Stimulated activated CD8-positive, alpha-beta memory T cell treated with anti-CD3 and anti-CD28 coated beads, Interleukin-7, amount 100 ng/mL, for 1 hour (primary cell): ENCODE measurements at places on chromosomes 2 and 18.

GRCh38 chr2:15738225-15738546, 146.5 kb downstream of the DDX1 start:
- no peak for DNase-seq

DNA sequence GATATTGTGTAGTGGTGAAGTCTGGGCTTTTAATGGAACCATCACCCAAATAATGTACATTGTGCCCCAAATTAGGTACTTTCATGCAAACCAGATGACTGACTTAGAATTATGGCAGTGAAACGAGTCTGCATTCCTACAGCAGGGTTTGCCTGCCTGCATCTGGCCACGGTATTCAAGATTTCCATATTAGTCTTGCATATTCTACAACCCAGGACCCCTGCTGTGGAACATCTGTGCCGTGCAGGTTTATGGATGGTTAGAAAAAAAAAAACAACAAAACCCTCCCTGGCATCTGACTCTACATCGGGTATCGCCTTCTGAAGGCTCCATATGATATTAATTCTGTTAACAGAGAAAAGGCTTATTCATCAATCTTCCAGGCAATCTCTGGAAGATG, 394.8 kb downstream of the DCDC2C start:
- no peak for DNase-seq

GRCh38 chr2:173511357-173511756, 156.7 kb downstream of the CDCA7 start:
- no peak for DNase-seq

DNA sequence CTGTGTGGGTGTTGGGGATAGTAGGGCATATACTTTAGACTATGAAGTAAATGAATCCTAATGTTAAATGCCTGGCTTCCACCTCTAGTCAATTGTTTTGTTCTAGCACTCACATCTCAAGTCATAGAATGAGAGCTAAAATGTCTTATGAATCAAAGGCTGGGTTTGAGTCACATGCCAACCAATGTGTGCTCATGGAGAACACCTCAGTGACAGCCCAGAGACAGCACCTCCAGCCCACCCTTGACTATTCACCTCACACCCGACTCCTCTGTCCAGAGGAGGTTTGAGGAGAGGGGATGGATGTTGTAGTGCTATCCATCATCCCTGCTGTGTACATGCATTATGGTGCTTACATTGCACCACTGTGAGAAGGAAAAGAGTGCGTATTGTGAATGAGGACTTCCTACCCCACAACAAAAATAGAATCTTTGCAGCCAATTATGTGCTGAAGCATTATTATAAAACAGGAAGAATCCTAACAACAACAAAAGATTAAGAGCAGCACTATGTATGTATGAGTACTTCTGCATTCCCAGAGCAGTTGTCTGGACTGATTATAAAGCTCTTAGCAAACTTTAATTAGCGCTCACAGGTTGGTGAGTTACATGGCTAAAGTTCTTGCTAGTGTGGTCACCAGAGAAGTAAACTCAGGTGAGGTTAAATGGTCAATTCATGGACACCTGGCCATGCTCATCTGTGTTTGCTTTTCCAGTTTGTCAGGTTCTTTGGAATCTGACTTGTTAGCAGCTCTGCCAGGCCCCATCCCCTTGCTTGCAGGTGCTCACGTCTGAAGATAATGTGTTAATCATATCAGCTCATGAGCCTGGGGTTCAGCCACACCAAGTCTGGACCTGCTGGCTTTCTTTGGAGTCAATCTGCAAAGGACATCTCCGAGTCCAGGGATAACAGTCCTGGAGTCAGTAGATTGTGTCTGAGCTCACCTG, 55.3 kb upstream of the NABP1 start:
- DNase-seq: no peak

- DNase-seq: no peak
Measured at GRCh38 chr18:41674506-41674905, 280.5 kb upstream of the PIK3C3 start.
